ENCODE measurements at places on chromosomes 16 and 17.

- DNase-seq: no peak
Measured at GRCh38 chr17:63780507-63780906, 6.5 kb downstream of the DDX42 start.

GRCh38 chr16:31149332-31149731 lies 534 bp downstream of the PRSS36 start:
- no peak for DNase-seq

- DNase-seq: no peak
Measured at GRCh38 chr16:770411-770810, 9.9 kb downstream of the MSLN start.

DNA sequence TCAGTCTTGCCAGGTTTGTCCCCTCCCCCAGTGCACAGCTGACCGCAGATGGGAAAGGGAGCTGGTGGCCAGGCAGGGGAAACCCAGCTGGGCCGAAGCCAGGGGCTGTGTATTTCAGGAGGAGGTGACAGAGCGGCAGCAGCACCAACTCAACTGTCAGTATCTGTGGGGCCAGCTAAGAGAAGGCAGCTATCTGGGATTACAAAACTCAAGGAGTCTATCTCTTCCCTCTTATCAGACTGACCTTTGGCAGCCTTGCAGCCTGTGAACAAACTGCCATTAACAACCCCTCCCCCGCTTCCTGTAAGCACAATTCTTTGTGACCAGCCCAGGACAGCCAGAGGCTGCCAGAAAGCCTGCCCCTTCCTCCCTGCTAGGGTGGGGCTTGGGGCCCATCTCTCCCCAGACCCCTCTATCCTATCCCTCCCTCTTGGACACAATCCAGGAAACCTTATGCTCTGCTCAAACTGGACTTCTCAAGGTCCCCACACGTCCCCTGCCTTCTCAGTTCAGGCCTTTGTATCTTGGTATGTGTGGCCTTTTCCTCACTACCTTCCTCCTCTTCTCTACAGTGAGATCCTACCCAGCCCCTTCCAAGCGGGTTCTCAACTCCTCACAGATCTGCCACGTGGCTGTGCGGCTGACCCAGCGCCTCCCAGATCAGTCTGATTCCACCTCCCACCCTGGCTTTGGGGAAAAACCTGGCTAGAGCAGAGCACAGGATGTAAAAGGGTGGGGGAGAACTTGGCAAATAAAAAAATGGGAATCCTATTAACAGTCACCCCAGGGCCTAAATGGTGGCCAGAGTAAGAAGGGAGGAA lies 10.5 kb downstream of the ST3GAL2 start:
- DNase-seq: peak; percentile 93

All from astrocyte (in vitro differentiated cells and primary cell).